ENCODE measurements at places on chromosomes 5 and 9.

DNA sequence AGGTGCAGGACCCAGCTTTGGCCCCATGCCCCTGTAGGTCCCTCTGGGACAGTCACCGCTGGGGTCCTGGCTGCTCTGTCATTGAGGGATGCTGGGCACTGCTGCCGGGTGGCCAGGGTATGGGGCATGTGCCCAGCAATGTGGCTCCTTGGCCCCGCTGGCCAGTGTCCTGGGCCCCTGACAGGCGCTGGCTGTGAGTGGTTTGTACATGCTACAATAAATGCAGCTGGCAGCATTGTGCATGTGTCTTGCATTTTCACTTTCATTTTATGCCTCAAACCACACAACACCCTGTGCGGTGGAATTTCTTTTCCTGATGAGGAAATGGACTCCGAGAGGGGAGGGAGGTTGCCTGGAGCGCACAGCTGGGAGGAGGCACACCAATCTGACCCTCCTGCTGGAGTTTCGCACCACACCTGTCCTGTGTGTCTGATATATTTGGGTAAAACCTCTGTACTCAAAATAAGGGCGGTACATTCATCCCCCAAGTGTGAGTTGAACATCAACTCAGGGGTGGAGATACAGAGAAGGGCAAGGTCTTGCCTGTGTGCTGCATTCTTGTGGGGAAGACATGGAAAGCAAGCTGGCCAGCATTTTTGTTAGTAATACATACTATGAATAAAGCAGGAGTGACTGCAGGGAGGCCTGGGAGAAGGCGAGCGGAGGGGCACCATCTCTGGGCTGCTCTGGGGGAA is 11.7 kb downstream of the TSPAN17 start:
- no peak for DNase-seq

GRCh38 chr9:89368978-89369377 is 50.7 kb downstream of the SECISBP2 start:
- DNase-seq = no peak

GRCh38 chr5:87777877-87778276 is 365.1 kb upstream of the CCNH start:
- no peak for DNase-seq

- DNase-seq = peak; percentile 85
Observed at GRCh38 chr5:150485693-150486401, 22.1 kb upstream of the NDST1 start.

DNA sequence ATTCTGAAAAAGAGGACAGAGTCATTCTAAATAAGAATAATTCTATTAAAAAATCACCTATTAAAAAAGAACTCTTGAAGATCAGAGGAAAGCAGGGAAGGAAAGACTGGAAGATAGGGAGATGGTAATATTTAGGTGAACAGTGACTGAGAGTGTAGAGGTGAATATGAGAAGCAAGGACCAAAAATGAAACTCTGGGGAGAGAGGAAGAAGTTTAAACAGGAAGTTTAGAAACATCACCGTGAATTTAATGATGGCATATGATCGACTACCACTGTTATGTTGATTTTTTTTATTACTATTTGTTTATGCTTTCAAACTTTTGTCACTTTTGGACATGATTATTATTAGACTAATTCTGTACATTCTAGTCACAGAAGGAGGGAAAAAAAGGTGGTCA is 1.7 kb upstream of the SPINK6 start:
- DNase-seq = no peak

DNA sequence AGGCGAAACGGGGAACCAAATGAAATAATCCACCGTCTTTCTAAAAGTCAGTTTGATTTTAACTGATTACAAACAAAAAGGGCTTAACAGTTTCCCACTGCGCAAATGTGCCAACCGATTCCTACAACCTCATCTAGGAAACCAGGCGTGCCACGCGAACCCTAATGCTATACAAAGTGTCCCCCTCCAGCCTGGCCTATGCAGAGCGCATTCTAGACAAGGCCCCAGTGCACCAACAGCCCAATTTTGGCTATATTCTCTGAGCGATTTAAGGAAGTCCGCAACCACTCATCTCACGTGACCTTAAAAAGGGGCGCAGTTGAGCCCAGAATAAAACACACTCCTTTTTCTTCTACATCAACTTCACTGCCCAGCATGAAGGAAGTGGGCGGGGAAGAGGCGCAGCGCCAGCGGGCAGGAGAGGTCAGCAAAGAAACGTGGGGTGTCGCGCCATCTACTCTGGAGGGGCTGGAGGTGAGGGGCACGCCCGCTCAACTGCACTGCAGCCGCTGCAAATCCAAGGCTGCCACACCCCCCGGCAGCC is 779 bp downstream of the FAM13B start:
- no peak for DNase-seq

DNA sequence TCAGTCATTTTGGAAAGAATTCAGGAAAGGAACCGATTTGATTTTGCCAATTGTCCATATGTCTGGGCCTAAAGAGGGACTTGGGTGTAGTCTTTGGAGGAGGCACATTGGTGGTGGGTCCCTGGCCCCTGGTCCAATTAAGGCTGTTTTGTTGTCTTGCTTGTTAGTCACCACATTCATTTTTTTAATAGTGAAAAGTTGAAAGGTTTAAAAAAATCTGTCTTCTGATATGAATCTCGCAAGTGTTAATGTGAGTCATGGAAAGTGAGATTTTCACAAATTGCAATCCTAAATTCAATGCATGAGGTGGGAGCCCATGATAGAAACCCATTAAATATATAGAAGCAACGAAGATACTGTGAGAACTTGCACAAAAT is 165.9 kb upstream of the OTULINL start:
- DNase-seq = no peak

DNA sequence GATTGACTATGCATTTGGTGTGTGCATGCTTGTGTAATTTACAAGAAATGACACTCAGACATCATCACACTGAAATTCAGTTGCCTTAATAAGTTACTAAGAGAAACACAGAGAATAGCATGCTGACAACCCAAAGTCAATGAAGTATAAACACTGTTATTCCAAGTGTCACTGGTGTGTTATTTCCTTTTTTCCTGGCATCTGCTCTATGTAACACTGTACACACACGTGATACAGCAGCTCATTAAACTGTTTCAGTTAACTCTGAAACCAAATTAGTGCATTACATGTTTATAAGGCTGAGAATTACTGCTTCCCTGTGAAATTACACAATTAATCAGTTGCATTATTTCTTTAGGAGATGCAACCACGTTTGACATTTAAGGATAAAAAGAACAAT is 252.7 kb downstream of the EFNA5 start:
- no peak for DNase-seq

- DNase-seq = peak; percentile 63
Observed at GRCh38 chr5:142929587-142929986, 159.4 kb downstream of the ARHGAP26 start.

DNA sequence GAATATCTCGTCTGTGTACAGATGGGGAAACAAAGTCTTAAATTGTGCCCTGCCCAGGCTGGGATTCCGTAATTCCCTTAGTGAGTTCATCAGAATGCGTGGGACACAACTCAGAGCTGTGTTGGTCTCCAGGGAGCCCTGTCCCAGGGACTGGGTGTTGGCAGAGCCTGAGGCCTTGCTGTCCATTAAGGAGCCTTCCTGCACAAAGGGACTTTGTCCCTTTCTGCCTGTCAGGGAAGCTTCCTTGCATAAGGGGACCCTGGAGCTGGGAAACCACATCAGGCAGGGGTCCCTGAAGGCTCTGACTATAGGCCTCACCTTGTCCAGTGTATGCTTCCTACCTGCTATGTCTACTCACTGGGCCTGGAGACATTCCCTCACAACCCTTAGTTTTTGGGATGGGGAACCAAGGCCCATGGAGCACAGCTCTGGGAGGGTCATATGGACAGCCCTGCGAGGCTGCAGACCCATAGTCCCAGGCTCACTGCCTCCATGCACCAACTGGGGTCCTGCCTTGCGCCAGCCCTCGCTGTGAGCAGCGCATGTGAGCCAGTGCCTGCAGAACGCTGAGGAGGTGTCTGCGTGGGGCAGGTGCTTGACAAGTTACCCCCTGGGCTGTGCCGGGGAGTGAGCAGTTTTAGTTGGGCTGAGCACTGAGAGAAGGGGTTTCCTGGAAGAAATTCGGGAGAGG is 1.6 kb downstream of the CARD19 start:
- peak; percentile 42 for DNase-seq

GRCh38 chr9:91843093-91843492 is 106.9 kb downstream of the ROR2 start:
- peak; percentile 21 for DNase-seq

- DNase-seq = peak; percentile 72
Observed at GRCh38 chr5:158287643-158288271, 428.8 kb upstream of the CLINT1 start.

DNA sequence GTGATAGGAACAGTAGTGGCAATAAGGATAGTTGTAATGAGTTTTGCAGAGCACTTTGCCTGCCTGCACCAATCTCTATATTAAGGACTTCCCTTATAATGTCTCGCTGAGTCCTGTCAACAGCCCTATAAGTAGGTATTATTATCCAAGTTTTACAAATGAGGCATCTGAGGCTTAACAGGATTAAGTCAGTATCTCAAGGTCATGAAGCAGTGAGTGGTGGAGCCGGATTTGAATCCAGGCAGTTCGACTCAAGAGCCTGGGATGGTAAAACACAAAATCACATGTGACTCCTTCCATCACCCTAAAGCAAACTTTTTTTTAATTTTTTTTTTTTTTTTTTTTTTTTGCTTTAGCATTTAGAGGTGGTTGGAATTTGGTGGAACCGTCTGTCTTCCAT is 59.0 kb upstream of the RARS1 start:
- no peak for DNase-seq
